NCI-H510A (cell line): ENCODE measurements at places on chromosomes 2 and 18.

DNA sequence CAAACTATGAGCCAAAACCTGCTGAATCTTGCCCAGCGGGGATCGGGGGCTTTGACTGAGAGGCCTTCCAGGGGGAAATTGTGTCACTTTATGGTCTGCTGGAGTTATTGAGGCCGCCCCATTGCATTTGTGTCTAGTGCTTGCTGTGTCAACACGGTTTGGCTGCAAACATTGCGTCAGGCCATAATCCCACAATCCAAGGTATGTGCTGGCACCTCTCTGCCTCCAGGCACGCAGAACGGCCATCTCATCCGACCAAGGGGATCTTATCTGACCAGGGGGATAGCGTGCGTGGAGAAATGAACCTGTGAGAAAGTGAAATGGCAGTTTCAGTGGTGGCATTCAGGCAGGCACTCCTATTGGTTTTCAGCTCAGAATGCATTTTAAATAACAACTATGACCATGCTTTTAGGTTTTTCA, 18.1 kb upstream of the LYPD6B start:
- DNase-seq, result peak; percentile 8

- no peak for DNase-seq
Measured at GRCh38 chr2:60158262-60158661, 395.2 kb downstream of the BCL11A start.

DNA sequence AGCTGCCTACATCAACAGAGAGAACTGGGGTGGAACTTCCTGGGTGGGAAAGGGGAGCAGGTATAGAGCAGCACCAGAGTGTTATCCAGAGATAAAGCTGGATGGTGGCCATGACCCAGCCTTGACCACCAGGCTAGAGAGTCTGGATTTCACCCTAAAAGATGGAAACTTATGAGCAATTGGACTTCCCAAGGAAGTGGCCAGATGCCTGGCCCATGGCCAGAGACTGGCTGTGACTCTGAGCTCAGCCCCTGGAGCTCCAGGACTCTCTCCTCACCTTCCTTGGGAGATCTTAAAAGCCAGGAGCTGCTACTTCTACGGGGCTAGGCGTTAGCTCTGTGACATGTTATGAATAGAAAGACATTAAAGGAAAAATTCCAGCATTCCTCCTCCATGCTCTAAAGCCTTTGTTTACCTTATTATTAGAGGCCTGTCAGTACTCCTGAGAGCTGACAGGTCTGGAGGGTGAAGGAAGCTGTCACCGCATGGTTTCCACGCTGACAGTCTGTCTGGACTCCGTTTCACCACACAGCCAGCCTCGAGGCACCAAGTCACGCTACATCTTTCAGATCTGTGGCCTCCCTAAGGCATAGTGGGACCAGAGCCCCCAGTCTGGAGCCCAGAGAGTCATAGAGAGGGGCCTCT, 260.0 kb upstream of the SIX2 start:
- DNase-seq, result no peak

GRCh38 chr2:163351143-163351542, 384.7 kb downstream of the FIGN start:
- no peak for DNase-seq

DNA sequence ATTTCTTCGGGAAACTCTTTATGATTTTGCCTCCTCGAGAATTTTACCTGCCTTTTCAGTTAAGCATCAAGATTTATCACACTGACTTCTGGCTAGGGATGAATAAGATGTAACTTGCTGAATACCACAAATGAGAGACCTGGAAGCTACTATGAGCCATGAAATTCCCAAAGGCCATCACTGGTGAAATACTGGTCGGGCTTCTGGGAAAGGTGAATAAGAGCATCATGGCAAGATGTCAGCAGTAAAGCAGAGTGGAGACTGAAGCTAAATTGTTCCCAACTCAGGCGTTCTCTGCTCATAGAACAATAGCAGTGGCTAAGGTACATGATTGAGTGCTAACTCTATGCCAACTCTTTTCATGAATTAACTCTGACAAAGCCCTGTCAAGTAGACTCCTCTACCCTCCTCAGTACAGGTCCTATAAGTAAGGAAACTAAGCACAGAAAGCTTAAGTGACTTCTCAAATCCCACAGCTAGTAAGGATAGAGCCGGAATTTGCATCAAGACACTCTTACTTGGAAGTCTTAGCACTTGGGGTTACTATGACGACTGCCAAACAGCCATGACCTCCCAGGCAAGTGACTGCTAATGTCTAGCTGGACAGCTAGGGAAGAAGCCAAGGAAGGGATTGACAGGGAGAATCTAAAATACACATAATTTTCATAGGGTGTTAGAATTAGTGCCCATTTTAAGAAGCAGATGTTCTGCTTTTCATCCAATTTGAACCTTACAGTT, 22.7 kb upstream of the DSC3 start:
- no peak for DNase-seq

GRCh38 chr18:63206433-63207142, 113.0 kb downstream of the BCL2 start:
- peak; percentile 59 for DNase-seq

DNA sequence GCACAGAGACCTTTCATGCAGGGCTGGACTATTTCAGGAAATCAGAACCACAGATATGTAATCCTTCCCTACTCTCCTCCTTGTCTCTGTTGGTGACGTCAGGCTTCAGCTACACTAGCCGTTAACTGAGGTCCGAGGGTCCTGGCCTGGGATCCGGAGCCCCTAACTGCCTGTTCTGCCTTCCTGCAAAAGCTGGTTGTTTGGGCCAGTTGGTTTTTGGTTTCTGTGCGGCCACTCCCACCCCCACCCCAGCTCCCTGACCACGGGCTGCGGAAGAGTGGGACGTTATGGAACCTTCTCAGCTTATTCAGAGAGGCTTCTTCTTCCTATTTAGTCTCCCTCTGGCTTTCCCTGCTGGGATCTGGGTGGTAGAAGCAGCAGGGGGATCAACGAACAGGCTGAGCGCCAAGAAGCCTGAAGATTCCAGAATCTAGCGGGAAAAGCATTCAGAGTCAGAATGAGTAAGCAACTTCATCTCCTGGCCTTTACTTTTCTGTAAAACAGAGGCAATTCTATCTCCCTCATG, 49.3 kb upstream of the ROCK2 start:
- no peak for DNase-seq

GRCh38 chr2:5986801-5987787, 294.9 kb downstream of the SOX11 start:
- no peak for DNase-seq

GRCh38 chr2:28445448-28446258, 50.2 kb upstream of the PLB1 start:
- DNase-seq, result no peak

DNA sequence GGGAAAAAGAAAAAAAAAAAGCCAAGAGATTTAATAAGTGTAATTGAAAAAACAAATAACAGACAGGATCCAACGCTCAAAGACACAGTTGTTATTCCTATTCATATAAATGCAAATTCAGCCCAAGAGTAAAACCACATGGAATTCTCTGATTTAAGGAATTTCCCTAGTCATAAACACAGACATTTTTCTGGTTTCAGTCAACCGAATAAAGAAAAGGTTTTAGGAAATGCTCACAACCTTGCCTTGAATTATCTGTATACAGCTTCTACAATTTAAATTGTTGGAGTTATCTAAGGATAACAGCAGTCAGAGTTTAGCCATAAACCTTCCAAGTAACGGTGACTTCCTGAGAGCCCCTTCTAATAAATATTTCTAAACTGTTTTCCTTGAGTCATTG, 122.7 kb downstream of the VWC2L start:
- no peak for DNase-seq

DNA sequence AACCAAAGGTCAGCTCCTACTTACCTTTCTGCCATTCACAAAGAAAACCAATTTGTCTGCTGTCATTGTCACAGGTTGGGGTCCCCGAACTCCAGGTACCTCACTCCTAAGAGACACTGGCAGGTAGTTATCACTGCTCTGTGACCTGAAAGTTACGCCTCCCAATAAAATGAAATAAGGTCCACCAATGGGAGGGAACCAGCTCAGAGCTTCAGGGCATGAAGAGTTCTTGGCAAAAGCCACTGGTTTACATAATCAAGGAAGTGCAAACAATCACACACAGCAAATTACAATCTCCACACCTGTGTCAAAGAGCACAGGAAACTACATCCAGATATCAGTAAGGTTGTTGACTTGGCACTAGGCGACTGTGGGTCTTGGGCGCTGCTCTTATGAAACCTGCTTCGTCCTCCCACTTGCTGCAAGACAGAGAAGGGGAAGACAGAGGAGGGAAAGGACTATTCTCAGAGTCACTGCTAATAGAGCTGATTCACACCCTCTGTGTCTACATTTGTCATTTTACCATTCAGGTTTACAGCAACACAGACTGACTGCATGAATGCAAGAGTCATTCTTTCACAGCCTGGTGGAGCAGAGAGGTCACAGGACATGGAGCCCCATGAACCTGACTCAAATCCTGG, at the start of gene XDH:
XDH (minus strand) TSS at position 142 of the 641 bp plus-strand sequence; CDS start at position 66, 76 bp downstream.
- peak; percentile 3 for DNase-seq

DNA sequence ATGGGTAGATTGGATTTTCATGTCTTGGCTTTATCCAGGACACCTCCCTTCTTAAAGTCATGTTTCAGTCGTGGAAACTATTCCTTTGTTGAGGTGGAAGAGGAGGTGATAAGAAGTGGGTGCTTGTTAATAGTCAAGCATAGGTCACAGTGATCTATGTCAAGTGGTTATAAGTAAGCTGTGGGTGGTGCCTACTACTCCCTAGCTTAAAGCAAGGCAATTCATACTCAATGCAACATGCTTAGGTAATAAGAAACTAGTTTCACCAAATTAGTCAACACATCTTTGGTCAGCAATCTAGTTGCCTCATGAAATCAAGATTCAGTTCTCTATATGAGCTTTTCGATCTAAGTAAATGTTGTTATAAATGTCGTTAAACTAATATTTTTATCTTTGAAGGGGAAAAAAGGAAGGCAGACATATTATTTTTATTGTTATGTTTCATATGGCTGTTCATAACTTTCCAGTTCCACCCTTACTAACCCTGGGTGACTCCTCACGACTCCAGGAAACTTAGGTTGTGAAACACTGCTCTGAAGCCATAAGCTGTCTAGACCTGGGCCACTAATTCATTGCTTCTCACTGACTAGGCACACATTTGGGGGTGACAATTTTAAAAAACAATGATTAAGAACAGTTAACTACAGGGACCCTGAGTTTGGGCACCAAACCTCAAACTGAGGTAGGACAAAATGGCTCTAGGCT, 5.8 kb upstream of the ABCB11 start:
- no peak for DNase-seq

DNA sequence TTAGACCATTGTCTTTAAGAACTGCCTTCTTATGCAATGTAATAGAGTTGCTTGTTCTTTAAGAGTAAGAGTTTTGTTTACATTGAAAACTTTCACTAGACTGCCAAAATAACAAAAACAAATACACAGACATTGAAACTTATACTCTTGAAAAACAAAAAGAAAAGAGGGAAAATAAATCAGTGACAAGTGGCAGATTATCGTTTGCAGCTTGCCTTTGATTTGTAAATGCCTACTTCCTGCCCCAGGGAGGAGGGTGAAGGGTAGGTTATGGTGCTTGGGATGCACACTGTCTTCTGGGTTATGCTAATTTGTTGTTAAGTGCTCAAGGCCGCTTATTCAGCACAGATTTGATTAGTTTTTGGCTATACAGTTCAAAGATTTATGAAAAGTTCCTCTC, 198.7 kb downstream of the TGIF1 start:
- no peak for DNase-seq

GRCh38 chr2:112784199-112785189, at the start of gene IL1A:
Gene IL1A (minus strand): TSS chr2:112784493. CDS start chr2:112783770, 723 bp downstream.
- no peak for DNase-seq

GRCh38 chr2:29024882-29025430, 43.9 kb downstream of the TOGARAM2 start:
- no peak for DNase-seq

- DNase-seq, result no peak
Measured at GRCh38 chr2:40265602-40266001, 186.3 kb downstream of the SLC8A1 start.

DNA sequence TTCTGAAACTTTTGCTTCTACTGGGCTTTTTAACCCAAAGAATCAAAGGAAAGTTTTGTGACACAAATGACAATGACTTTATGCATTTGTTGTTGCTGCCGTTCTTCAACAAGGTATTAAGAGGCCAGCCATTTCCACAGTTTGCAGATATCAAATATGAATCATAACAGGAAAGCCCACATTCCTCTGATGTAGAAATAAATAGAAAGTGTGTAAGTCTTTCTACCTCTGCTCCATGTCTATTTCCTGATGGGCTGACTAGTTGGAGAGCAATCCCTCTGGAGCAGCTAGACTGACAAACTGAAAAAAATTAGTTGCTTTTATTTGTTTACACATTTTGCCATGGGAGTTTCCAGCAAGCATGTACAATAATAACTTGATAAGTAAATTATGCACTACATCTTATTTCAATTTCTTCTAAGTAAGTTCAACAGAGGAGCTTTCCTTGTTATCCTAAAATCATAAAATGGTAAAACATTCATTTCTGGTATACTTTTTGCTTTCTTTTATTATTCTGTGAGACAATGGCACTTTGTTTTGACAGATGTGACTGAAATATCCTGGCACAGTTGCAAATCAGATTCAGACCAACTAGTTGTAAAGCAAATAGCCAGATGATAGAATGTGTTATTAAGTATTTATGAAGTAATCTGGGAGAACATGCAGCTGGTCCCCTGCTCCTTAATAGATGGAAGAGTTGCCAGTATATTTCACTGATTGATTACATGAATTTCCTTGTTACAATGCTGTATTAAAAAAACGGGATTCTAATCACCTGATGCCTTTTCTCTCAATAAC, 266.7 kb downstream of the METTL4 start:
- no peak for DNase-seq

- no peak for DNase-seq
Measured at GRCh38 chr2:232874677-232875223, 4.7 kb downstream of the SNORC start.

GRCh38 chr2:212619954-212620353, 81.4 kb upstream of the ERBB4 start:
- no peak for DNase-seq

DNA sequence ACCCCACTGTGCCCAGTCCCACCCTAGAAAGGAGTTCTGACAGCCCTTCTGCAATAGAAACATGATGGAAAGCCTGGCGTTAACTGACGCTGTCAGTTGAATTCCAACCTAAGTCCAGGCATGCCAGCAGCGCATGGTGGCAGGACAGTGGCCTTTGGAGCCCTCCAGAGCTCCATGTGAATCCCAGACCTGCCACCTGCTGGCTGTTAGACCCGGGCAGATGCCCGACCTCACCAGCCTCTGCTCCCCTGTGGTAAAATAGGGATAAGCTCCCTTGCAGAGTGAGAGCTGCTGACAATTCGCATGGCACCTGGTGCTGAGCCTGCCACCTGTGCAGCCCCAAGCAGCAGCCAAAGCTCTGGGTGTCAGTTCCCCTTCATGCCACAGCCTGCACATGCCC, 138.6 kb downstream of the LOXHD1 start:
- DNase-seq, result no peak

DNA sequence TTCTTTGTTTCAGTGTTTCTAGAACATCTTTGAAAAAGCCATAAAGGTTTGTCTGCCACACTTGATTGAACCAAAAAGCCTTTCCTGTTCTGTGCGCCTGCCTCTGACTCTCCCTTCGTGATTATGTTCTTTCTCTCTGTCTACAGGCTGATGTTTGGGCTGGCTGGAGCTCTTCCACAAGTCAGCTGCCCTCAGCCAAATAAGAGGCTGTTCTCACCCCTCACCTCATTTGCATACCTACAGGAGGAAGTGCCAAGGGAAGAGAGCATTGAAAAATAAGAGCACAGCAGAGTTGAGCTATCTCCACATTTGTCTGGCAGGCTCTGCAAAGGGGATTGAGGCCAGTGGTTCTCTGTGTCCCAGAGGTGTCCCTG, 15.8 kb downstream of the INPP5D start:
- no peak for DNase-seq
